ENCODE measurements at places on chromosomes 2 and 18. TPM values are rescaled to one million over a fixed set of nuclear protein-coding genes. Genes with fewer than 3 reads are reported as not detected.

DNA sequence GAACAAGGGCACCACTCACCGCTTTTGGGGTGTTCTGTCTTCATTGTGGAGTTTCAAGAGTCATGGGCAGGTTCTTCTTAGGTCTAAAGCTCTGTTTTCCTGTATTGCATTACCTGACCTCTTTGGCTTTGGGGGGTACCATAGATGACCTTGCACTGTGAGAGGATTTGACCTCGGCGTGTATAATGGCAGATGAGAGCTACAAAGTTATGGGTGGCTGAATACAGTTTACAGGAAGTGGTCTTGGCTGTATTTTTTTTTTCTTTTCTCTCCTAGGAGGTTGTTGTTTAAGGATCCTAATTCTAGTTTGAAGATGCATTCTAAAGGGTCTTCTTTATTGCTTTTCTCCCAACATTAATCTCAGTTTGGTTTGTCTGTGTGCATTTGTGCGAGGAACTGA is 11.5 kb downstream of the GAL3ST2 start:
- DNase-seq, result no peak

DNA sequence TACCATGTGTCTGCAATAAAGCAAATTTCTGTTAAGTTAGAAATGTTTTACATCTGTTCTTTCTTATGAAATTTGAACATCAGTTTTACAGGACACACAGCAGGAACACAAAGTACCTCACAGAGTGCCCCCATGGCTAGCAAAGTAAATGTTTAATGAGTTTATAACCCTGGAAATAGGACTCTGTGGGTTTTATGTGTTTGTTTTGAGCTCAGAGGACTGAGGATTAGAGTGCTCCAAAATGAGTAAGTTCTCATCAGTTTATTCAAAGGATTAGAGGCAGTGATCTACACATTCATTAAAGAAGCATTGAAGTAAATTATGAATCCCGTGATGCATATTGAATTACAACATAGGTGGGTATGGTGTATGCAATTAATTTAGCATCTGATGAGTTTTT is 281.8 kb downstream of the GULP1 start:
- no peak for DNase-seq

DNA sequence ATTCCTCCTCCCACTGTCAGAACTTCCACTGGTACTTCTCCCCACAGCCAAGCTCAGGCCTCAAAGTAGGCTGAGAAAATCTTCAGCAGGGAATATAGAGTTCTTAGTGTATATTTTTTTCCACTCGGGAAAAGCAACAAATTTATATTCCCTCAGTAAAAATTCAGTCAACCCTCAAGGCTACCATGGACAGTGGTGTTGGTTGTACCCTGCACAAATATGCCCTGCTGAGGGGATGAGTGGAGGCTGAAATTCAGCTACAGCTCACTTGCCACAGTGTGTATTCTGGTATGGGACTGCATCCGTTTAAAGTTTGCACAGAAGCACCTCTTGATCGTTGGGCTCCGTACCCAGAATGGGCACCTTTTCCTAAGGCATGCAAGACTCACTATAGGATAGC is 90.8 kb upstream of the LGALSL start:
- DNase-seq, result no peak

The ARHGAP15 gene
- 0.71 TPM for total RNA-seq
